ENCODE measurements at places on chromosomes 11 and 22. TPM values are rescaled to one million over a fixed set of nuclear protein-coding genes. Genes with fewer than 3 reads are reported as not detected.

BCO2 gene
- 8.9 TPM for total RNA-seq

B4GALNT4 gene
- total RNA-seq: 0.38 TPM

PHETA2 gene
- total RNA-seq: 12.8 TPM

CABP4 gene
- 4.0 TPM for total RNA-seq

LDHA gene
- total RNA-seq: 251 TPM

TRIM48 gene
- total RNA-seq: not detected

PYGM gene
- 2.6 TPM for total RNA-seq

MS4A2 gene
- total RNA-seq: 19.2 TPM

SOX6 gene
- total RNA-seq: 4.8 TPM

APOA4 gene
- not detected for total RNA-seq

MAP6 gene
- total RNA-seq: 10.8 TPM

- DNase-seq: no peak
Measured at GRCh38 chr11:75223954-75224643, 16.5 kb upstream of the TPBGL start.

GRCh38 chr11:19938169-19938856 lies 222.0 kb downstream of the DBX1 start:
- DNase-seq: peak; percentile 56

- no peak for DNase-seq
Measured at GRCh38 chr11:130940706-130941105, 24.4 kb upstream of the SNX19 start.

DNA sequence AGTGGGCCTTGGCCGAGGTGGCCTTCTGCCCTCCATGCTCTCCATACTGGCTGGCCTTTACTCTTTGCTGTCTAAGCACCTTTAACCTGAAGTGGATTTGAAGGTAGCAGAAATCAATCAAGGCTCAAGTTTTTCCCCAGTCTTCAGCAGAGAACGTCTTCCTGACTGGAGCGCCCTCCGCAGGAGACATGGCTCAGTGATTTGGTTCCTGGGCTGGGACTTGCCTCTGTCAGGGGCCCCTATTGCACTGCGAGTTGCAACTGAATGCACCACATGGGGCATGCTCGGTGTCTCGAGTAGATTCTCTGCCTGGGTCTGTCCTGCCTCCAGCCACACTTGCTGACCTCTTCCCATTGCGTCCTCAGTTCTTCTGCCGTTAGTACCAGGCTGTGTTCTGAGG lies 79.6 kb downstream of the BMAL1 start:
- DNase-seq: no peak

DNA sequence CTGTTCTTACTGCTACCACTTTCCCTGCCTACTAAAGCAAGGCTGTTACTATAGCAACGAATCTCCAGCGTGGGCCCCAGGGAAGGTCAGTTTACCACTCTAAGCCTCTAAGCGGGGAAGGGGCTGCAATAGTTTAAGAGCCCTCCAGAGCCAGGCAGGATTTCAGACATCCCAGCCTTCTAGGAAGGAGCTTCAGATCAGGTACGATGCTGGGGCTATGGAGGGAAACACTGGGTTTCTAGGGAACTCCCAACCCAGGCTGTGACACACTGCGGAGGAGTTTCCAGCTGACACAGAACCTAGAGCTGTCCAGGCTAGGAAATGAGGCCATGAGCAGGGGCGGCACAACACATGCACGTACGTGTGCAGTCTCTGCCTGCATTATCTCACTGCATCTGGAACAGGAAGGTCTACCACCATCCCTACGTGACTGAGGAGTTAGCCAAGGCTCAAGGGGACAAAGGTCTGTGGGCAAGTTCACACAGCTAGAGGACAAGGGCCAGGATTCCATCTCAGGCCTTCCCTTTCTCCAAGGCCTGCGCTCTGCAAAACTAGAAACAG lies 20.4 kb downstream of the HPS4 start:
- DNase-seq: no peak

DNA sequence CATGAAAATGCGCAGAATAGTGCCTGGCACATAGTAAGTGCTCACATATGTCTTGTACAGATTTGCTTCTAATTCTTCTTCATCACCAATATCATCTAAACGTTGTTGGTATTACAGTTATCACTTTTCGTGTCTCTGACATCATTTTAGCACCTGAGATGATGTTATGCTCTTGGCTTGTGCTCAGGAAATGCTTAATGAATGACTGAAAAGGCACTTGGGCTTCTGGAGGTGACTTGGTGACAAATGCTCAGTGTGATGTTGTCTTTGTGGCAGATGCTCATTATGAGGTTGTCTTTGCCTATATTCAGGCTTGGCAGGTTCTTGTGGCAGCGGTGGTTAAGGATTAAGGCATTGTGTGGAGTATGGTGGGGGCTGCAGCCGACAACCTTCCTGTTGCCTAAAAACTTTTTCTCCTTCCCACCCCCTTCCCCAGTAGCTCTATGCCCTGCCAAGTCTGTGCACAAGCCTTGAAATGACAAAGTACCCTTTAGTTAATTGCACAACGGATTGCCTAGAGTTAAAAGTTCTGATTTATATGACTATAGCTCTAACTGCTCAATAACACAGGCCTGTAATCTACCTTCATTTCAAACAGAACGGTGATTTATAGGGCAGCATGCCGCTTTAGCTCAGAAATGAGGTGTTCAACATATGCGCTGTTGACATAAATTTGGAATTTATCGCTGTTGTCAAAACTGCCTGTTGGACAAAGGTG lies 82.5 kb downstream of the ZBTB16 start:
- no peak for DNase-seq

DNA sequence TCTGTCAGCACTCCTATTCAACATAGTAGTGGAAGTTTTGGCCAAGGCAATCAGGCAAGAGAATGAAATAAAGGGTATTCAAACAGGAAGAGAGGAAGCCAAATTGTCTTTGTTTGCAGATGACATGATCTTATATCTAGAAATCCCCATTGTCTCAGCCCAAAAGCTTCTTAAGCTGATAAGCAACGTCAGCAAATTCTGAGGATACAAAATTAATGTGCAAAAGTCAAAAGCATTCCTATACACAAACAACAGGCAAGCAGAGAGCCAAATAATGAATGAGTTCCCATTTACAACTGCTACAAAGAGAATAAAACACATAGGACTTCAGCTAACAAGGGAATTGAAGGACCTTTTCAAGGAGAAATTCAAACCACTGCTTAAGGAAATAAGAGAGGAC lies 280.4 kb upstream of the LUZP2 start:
- DNase-seq: no peak

DNA sequence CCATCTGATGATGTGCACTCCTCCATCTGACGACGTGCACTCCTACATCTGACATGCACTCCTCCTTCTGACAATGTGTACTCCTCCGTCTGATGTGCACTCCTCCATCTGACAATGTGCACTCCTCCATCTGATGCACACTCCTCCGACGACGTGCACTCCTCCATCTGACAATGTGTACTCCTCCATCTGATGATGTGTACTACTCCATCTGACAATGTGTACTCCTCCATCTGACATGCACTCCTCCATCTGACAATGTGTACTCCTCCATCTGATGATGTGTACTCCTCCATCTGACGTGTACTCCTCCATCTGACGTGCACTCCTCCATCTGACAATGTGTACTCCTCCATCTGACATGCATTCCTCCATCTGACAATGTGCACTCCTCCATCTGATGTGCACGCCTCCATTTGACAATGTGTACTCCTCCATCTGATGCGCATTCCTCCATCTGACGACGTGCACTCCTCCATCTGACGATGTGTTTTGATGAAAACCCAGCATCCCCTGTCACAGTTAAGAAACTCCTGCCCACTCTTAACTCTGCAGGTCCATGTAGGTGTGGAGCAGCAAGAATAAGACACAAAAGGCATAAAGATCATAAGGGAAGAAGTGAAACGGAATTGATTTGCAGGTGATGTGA lies 9.7 kb upstream of the IL17REL start:
- no peak for DNase-seq

GRCh38 chr11:14327116-14327515 lies 31.9 kb downstream of the RRAS2 start:
- no peak for DNase-seq

GRCh38 chr11:102685338-102685737 lies 20.2 kb downstream of the MMP27 start:
- DNase-seq: no peak

- DNase-seq: no peak
Measured at GRCh38 chr11:35748644-35749043, 86.1 kb downstream of the TRIM44 start.

- no peak for DNase-seq
Measured at GRCh38 chr11:17634776-17635550, 84.4 kb upstream of the MYOD1 start.

- no peak for DNase-seq
Measured at GRCh38 chr11:77557553-77557952, 32.2 kb upstream of the AQP11 start.

DNA sequence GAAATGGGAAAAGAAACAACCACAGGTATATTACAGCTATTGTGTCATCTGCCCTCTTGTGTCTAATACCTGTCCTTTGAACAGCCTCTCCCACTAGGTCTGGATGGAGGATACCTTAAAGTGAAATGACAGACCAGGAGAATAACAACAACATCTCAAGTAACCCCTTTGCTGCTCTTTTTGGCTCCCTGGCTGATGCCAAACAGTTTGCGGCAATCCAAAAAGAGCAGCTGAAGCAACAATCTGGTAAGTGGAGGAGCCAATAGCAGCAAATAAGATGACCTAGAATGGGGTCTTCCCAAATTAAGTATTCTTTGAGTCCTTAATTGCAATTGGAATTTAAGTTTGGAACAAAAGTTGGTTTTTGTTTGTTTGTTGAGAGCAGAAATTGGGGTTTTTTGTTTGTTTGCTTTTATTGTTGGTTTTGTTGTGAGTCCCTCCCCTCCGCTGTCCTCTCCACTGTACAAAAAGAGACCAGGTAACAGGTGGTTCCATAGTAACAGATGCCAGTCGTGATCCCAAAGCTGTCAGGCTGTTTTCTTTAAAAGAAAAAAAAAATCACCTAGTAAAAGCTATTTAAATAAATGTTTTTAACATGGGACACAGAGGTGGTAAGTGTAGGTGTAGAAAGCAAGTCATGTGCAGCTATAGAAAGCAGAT lies 5.7 kb downstream of the UBE4A start:
- no peak for DNase-seq

DNA sequence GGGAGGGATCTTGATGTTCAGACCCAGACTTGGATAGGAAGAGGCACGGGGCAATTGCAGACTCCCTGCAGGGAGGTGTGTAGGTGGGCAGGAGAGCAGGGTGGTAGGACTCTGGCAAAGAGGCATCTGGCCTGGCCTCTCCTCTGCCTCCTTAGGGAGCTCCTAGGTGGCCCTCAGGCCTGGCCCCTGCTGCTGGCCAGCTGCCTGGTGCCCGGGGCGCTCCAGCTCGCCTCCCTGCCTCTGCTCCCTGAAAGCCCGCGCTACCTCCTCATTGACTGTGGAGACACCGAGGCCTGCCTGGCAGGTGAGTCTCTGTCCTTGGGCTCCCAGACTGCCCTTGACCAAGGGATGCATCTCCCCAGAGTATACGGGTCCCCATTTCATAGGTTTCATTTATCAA lies 16.6 kb upstream of the MIF start:
- no peak for DNase-seq

DNA sequence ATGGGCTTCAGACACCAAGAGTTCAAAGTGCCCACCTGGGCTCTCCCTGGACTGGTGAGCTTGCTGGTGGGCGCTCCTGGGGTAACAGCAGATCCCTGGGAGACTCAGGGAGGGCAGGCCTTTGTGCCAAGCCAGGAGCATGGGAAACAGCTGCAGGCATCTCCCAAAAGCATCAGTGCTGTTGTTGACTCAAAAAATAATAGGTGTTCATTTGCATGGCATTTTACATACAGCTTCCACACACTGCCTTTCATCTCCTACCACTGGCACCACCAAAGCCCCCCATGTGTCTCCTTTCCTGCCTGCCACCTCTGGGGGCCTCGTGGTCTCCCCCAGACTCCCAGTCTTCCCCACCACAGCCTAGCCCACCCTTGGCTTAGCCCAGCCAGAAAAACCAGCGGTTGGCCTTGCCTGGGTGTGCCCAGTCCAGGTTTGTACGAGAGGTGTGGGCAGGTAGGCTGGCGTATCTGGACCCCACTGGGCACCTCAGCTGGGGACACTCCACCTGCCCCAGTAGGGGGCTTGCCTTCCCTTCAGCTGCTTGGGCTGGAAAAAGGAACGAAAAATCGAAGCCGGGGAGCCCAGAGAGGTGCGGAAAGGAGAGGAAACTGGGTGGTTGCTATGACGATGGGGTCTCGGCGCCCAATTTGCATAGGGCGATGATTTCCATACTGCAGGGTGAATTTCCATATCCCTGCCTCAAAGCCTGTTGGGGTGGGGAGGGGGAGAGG lies 15.0 kb downstream of the POU2F3 start:
- DNase-seq: no peak

DNA sequence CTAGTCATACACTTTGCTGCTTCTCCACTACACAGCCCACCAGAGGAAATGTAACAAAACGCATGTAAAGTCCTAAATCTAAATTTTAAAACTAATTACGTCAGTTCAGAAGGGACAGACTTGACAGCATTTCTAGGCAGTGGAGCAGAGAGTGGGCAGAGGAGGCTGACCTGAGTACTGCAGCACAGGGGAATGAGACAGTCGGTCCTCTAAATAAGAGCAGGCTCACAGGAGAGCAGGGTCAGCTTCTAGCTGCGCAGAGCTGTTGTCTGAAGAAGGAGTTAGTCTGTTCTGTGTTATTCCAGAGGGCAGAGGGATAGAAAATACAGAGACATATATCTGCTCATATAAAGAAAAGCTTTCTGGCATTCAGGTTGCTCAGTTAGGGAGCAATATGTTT lies 40.3 kb downstream of the JHY start:
- DNase-seq: no peak
